ENCODE measurements at places on chromosomes 11 and 22.

- peaks cover under 1% of the 10 kb centered on the region for H3K4me1 ChIP-seq
- H3K4me3 ChIP-seq, result no peak overlapping the region
- no peak for DNase-seq
- H3K36me3 ChIP-seq, result no peaks in the 10 kb centered on the region
- H3K27me3 ChIP-seq, result no peaks in the 10 kb centered on the region
- H3K27ac ChIP-seq, result no peak overlapping the region
These were observed 15.8 kb downstream of the OR10D3 start for GRCh38 chr11:124198897-124199296.

- no peaks in the 10 kb centered on the region for H3K36me3 ChIP-seq
- no peaks in the 10 kb centered on the region for H3K27me3 ChIP-seq
- H3K4me3 ChIP-seq, result no peak overlapping the region
- H3K4me1 ChIP-seq, result peaks cover 1% of the 10 kb centered on the region
- no peak overlapping the region for H3K27ac ChIP-seq
- no peak for DNase-seq
These were observed 31.0 kb downstream of the SIK2 start for GRCh38 chr11:111633248-111633647.

DNA sequence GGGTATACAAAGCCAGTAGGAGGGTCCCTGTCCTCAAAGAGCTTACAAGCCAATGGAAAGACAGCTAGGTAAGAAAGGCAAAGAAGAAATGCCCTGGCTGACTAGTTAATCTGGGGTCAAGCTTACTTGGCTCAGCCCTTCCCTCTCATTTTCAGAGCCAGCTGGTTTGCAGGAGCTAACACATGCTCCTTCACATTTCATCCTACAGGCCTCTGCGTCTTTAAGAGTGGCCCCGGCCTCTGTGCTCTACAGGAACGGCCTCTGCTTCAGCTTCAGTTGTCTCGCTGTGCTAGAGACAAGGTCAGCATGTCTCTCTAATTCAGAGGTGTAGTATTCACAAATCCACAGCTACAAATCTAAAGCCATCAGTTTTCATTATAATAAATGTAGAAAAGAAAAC, 15.2 kb downstream of the ALKBH8 start:
- H3K36me3 ChIP-seq, result no peaks in the 10 kb centered on the region
- no peak for DNase-seq
- no peaks in the 10 kb centered on the region for H3K4me1 ChIP-seq
- no peak overlapping the region for H3K27ac ChIP-seq

DNA sequence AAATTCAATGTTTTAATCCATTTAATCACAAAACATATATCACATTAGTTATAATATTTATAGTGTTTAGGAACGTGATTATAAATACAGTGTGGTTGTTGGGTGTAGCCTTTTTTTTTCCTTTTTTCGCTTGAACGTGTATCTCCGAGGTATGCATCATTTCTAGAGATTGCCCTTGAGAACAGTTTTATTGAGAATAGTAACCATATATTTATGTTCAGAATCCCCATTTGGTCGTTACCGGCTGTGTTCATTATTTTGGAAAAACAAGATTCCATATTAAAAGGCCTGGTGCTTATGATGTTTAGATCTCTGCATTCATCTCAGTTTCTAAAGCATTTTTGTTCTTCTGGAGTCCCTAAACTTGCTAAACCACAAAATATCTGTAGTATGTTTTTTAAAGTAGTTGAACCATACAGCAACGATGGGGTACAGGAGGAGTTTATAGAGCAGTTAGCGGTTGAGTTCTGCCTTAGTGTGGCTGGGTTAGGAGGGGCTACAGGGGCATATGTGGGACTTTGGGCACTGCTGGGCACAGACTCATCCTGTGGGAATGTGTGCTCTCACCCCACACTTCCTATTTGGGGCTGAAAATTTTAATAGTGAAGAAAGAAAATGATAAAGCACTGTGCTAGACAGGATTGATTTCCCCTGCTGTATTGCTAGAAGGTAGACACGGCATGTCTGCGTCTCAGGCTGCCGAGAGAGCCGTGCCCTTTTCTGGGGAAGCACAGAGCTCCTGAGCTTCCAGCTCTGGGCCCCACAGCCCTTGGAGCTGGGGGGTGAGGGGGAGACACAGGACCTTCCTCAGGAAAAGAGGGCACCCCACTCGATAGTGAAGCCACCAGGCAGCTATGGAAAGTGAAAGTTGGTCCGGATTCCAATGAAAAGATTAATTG, 81.5 kb upstream of the PPARA start:
- H3K27ac ChIP-seq, result no peak overlapping the region
- H3K36me3 ChIP-seq, result peaks cover 2% of the 10 kb centered on the region

DNA sequence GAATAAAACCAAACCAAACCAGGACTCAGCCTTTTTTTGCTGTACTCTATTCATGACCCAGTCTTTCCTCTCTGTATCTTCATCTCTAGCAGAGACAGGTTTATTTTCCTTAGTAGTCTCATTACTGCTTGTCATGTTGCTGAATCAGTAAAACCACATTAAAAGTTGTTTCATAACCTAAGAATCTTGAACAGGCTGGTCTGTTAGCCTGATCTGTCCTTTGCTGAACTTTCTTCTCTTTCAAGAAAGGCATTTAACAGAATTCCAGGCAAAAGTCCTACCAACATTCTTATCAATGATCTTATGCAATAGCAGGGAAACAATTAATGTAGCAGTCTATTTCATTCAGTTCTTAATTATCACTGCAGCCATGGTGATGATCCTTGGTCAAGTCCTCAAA, 197.7 kb downstream of the CASP12 start:
- no peaks in the 10 kb centered on the region for H3K4me1 ChIP-seq
- DNase-seq, result no peak
- no peaks in the 10 kb centered on the region for H3K27me3 ChIP-seq
- no peak overlapping the region for H3K4me3 ChIP-seq
- H3K36me3 ChIP-seq, result no peaks in the 10 kb centered on the region

DNA sequence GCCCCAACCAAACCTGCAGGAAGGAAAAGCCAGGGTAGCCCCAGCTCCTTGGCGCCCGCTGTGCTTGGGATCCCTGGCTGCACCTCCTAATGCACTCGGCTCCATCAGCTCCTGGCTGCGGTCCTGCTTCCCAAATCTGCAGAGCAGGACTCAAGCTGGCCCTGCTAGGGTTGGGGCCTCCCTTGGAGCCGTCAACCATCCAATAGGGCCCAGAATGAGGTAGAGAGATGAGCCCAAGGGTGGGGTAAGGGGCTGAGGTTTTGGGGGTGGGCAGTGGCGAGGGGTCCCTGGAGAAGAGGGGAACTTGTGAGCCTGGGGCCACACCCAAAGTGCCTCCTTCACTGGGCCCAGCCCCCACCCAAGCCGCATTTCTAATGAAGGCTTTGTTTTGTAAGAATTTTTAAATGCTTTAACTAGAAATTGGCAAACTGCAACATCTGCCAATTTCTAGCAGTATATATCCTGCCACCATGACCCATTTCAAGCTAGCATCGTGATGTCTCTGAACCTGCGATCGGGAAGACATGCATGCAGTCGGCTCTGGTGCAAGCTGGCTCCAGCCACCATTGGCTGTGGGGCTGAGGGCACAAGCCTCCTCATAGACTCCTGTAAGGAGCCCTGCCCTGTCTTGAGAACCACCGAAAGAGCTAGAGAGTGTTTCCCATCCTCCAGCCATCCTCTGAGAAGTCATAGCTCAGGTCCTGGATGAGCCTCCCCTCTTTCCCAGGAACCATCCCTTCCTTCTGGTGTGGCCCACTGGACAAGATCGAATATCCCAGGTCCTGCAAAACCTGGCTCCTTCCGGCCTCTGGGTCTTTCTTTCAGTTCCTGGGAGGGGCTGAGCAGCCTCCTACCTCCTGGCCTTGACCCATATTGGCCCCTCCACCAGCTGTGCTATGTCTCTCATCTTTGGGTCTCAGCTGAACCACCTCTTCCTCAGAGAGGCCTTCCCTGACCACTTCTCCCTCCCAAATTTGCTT, 15.5 kb downstream of the C1QTNF6 start:
- no peak for DNase-seq
- H3K4me3 ChIP-seq, result no peak overlapping the region
- no peak overlapping the region for H3K27ac ChIP-seq
- H3K36me3 ChIP-seq, result no peaks in the 10 kb centered on the region
- H3K27me3 ChIP-seq, result no peaks in the 10 kb centered on the region

DNA sequence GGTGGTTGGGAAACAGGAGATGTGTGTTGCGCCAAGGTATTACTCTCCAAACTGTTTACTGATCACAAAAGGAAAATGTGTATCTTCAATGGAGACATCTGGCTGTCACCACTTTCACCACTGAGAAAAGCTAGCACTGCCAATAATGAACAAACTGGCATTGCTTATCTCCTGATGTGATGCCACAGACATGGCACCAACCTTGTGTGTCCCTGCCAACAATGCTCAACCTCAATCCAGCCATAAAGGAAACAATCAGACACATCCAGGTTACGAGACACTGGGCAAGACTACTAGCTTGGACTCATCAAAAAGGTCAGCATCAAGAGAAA, 28.1 kb downstream of the GNB1L start:
- no peak for DNase-seq
- no peaks in the 10 kb centered on the region for H3K27me3 ChIP-seq
- H3K4me1 ChIP-seq, result no peaks in the 10 kb centered on the region
- no peak overlapping the region for H3K27ac ChIP-seq
- H3K36me3 ChIP-seq, result no peaks in the 10 kb centered on the region

DNA sequence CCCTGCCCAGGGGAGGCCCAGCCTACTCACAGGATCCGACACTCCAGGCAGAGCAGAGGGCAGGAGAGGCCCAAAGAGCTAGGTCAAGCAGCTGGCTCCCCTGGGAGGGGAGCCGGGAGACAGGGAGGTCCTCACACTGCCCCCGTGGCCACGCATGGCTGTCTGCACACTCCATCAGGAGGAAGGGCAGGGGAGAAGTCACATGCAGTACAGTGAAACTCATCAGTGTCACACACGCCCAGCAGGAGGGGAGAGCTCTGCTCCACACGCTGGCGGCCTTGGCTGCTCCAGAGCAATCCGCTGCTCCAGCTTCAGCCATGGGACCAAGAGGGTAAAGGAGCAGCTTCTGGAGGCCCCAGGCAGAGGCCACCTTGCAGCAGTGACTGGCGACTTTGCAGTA, 14.3 kb downstream of the TCIRG1 start:
- H3K4me3 ChIP-seq, result no peak overlapping the region
- no peak overlapping the region for H3K27ac ChIP-seq
- H3K27me3 ChIP-seq, result no peaks in the 10 kb centered on the region
- DNase-seq, result no peak
- H3K36me3 ChIP-seq, result peaks cover 12% of the 10 kb centered on the region

GRCh38 chr22:36386351-36386899, 1.3 kb downstream of the MYH9 start:
- H3K36me3 ChIP-seq, result 0 out of 2 replicates have a peak, but pooled peaks cover 2% of the 10 kb centered on the region
- no peaks in the 10 kb centered on the region for H3K27me3 ChIP-seq
- H3K4me3 ChIP-seq, result peak overlapping the region; percentile 86
- no peak overlapping the region for H3K27ac ChIP-seq

All from iPS DF 6.9 (cell line).